ENCODE measurements at places on chromosomes 3 and 15.

DNA sequence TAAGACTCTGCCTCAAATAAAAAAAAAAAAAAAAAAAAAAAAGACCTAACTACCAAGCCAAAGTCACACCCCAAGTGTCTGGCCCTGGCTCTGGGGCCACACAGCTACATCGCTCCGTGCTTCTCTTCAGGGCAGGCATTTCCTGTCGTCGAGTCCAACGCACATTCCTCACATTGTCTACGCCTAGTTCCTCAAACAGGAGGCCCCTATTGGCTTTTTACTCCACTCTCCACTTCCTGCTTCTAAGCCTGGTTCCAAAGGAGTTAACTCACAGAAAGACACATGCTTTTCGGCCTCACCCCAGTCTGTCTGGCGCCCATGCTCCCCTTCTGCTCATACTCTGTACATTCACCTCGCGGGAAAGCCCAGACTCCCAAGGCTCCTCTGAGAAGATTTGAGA lies 28.8 kb downstream of the KNG1 start:
- DNase-seq = no peak

- DNase-seq = peak; percentile 58
Measured at GRCh38 chr15:74423431-74424257, 10.1 kb downstream of the SEMA7A start.

GRCh38 chr15:53437985-53438841 lies 321.2 kb downstream of the WDR72 start:
- DNase-seq = no peak

- DNase-seq = no peak
Measured at GRCh38 chr3:63135367-63135766, 142.7 kb upstream of the SYNPR start.

- DNase-seq = peak; percentile 84
Measured at GRCh38 chr3:128804017-128804810, 75.2 kb upstream of the ACAD9 start.

DNA sequence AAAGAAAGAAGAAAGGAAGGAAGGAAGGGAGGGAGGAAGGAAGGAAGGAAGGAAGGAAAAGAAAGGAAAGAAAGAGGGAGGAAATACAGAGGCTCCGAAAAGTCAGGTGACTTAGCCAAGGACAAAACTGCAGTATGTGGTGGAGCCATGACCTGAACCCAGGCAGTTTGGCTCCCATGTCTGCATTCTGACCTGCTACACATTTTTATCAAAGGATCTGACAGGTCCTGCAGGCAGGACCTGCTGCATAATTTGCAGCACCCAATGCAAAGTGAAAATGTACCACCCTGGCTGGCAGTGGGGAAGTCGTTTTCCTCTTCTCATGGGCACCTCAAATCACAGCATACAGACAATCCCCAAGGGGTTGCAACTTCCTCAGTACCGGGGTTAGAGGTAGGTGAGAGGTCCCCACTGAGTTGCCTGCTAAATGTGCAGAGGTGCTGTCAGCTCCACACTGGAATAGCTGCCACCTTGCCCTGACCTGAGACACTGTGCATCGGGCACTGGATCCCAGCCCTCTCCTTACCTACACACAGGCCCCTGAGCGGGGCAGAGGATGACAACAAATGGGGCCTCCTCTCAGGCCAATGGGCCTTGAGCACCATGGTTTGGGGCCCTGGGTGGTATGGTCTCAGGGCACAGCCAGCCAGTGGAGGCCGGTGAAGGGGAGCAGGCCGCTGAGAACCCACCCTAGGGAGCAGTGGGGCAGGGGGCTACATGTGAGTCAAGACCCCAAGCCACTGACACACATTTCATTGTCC lies 175.1 kb downstream of the SHQ1 start:
- DNase-seq = peak; percentile 43

GRCh38 chr3:123054931-123055330 lies 11.9 kb upstream of the PDIA5 start:
- DNase-seq = no peak

DNA sequence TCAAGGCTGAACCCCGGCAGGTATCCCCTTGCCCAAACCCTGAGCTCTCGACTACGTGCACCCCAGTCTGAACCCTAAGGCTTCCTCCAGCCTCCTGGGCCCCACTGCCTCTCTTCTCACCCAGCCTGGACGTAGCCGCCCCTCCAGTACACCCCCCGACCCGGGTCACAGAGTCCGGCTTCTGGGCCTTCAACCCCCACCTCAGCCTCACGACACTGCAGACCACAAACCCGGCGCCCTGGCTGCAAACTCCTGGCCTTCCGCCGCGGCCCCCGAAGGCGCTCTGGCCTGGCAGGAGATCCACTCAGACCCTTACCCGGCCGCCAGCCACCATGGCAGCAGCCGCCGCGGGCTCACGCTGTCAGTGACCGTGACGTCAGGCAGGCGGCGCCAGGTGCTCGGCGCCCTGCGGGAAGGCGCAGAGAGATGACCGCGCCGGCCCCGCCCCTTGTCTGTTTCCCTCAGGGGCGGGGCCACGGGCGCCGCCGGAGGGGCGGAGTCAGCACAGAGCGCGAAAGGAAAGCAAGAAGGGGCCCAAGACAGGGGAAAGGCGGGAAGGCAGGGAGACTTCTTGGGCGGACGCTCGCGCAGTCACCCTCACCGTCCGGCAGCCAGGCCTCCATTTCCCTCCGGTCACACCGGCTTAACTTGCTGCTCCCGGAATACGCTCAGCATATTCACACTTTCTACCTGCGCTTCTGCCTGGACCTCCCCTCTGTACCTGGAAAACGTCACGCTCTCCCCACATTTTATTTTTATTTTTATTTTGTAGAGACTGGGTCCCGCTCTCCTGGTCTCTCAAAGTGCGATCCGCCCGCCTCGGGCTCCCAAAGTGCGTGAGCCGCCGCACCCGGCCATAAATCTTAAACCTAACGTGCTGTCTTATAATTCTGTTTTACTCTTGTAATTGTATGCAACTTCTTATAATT lies at the start of gene RMDN3:
TSS of gene RMDN3 (minus strand) at position 372 of the 929 bp plus-strand sequence. CDS start 471 bp downstream, outside the sequence.
- peak; percentile 98 for DNase-seq

DNA sequence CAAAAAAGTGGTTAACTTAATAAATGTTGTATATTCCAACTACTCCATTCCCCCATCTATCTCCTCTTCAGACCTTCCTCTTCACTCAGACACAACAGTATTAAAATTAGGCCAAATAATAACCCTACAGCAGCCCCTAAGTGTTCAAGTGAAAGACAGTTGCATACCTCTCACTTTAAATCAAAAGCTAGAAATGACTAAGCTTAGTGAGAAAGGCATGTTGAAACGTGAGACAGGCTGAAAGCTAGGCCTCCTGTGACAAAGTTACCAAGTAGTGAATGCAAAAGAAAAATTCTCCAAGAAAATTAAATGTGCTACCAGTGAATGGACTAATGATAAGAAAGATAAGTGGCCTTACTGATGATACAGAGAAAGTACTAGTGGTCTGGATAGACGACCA lies 71.7 kb downstream of the ANKRD28 start:
- no peak for DNase-seq

GRCh38 chr15:87901926-87902690 lies 354.4 kb downstream of the NTRK3 start:
- DNase-seq = no peak

DNA sequence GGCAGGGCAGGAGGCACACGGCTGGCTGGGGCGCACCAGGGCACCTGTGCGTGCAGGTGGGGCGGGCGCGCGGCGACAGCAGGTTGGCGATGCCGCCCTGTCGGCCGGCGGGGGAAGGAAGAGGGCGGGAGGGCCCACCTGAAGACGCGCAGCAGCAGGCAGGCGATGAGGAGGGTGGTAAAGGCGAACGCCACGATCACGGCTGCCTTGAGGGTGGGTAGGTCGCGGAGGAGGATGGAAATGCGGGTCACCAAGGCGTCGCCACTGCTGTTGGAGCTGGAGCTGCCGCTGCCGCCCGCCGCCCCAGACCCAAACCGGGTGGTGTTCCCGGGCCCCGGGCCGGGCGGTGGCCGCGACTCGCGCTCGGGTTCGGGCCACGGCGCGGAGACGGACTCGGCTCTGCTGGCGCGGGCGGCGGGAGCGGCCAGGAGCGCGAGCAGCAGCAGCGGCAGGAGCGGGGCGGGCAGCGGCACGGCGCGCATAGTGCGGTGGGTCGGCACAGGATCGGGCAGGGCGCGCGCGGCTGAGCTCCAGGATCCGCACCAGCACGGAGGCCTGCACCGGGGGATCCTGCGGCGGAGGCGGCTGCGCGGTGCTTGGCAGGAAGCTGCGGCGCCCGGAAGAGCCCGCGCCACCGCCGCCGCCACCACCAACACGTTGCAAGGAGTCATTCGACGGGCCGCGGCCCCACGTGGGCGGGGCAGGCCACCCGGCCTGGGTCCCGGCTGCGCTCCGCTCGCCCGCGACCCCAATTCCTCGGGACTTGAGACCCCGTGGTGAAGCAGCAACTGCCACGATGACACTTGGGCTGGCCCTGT lies at the start of gene FAM174B:
TSS of gene FAM174B (minus strand) at position 598 of the 818 bp plus-strand sequence.
- DNase-seq = peak; percentile 76

- DNase-seq = peak; percentile 17
Measured at GRCh38 chr3:107271787-107272387, 105.4 kb upstream of the CCDC54 start.

DNA sequence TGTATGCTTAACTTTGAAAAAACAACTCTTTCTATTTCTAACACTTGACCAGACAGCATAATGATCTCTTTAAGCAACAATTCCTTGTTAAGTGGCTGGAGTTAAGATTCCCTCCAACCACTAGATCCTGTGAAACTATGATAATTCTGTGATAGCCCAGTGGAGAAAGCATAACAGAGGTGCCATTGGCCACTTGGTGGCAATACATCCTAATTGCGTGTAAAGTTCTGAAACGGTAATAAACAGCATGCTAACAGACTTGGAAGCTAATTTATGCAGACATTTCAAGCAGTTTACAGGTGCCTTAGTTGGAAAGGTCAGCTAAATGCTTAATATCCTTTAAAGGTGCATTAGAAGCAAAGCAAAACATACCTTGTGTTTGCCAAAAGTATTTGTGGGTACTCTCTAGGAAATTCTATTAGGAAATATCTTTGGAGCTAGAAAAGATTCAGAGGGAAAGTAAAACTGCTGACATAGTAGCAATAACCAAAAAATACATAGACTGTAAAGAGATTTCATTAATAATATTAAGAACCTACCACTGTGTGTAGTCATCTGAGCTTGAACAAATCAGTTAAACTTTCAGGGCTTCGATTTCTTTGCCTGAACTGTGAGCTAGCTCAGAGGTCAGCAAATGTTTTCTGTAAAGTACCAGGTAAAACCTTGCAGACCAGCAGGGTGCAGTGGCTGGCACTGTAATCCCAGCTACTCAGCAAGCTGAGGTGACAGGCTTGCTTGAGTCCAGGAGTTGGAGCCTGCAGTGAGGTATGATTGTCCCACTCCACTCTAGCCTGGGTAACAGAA lies 19.0 kb upstream of the CSTA start:
- DNase-seq = no peak

- DNase-seq = no peak
Measured at GRCh38 chr3:185205865-185206264, 48.0 kb downstream of the EHHADH start.

- DNase-seq = no peak
Measured at GRCh38 chr3:55285156-55285555, 201.9 kb downstream of the WNT5A start.

DNA sequence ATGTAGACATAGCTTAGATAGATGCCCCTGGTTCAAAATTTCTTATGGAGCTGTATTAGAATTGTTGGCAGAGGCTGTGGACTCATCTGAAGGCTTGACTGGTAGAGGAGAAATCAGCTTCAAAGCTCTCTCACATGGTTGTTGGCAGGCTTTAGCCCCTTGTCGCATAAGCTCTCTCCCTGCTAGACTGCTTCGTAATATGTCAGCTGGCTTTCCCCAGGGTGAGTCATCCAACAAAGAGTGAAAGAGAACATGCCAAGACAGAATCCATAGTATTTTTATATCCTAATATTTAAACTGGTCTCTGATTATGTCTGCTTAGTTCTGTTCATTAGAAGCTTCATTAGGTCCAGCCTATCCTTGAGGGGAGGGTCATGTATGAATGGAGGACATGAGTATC lies 427.4 kb upstream of the NAALADL2 start:
- DNase-seq = no peak

DNA sequence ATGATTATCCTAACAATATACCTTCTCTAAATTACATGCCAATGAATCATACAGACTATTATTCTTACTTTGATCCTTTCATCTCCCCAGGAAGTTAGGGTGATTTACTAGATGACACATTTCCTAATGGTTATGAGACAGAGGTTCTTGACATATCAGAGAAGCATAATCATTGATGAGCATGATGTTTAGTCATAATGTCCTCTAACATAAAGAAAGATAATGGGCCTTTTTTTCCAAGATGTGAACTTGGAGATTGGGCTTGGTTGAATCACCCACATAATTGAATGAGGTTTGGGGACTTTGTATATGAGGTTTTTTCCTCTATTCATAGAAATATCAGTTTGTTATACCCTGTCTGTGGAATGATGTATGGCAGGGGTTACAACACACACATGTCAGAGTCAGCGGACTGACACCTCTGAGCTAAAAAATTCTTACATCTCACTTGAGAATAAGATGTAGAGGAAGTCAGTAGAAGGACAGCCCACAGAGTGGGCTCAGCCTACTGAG lies 69.7 kb upstream of the DCBLD2 start:
- no peak for DNase-seq

GRCh38 chr3:16666206-16666605 lies 61.0 kb upstream of the DAZL start:
- no peak for DNase-seq

DNA sequence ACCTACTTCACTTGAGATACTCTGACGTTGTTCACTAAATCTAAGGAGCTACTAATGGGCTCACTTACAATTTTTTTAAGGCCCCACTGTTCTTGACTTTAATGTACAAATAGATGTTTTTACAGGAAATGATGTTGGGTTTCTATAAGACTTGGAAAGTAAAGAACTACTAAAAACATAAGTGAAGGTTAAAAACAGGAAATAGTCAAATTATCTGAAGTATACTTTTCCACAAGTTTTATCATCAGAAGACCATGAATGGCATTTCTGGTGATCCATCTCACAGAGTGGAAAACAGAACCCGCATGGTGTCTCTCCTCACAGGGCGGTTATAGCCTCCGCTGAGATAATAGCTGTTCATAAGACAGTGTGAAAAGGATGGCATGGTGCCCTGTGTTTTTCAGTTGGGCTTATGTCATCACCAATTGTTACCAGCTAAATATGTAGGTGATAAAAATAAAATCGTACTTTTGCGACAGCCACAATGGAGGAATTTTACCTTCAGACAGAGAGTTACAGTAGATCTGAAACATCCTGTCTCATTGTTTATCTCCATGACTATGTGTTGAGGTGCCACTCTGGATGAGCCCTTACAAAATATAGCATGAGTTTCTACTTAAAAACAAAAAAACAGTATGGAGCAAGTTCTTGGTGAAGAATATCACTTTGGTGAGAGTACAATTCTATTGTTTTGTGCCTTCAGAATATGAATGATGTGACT lies 462.4 kb downstream of the RAP2B start:
- DNase-seq = no peak

- DNase-seq = no peak
Measured at GRCh38 chr15:79322945-79323344, 12.0 kb downstream of the TMED3 start.

All from GM13976 (cell line).